Activated CD4-positive, CD25-positive, alpha-beta regulatory T cell (primary cell): ENCODE measurements at places on chromosomes 3 and 15.

- no peak for DNase-seq
Measured at GRCh38 chr3:42999632-43000031, 20.5 kb downstream of the GASK1A start.

DNA sequence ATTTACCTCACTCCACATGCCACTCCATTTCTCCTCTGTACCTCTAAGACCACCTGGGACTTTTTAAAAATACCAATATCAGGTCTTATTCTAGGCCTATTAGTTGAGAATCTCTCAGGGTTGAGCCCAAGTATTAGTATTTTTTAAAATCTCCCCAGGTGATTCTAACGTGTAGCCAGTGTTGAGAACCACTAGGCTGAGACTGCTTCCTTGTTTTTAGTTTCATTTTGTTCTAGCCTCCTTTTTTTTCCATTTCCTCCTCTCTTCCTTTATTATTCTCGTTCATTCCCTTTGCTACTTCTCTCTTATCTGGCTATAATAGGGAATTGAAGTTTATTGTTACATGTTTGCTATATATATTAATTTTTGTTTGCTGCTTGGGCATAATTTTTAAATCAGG lies 217.8 kb upstream of the CD96 start:
- DNase-seq, result no peak

DNA sequence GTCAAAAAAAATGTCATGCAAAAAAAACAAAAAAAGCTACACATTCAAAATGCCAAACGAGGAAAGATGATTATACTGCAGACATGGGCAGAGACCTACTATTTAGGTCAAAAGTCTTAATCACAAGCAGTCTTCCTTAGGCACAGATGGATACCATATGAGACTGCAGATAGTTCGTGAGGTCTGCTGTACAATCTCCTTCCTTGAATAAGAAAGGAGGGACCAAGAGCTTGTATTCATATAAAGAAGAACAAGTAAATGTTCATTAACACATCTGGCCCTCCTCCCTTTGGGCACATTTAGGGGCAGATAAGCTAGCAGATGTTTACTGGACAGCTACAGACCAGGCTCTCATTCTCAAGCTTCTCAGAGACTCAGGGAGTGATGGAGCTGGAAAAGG lies 45.3 kb downstream of the ANXA2 start:
- no peak for DNase-seq

- no peak for DNase-seq
Measured at GRCh38 chr3:63980830-63981498, 42.3 kb downstream of the PSMD6 start.

GRCh38 chr3:136658946-136659682 lies 93.1 kb downstream of the STAG1 start:
- DNase-seq, result no peak

DNA sequence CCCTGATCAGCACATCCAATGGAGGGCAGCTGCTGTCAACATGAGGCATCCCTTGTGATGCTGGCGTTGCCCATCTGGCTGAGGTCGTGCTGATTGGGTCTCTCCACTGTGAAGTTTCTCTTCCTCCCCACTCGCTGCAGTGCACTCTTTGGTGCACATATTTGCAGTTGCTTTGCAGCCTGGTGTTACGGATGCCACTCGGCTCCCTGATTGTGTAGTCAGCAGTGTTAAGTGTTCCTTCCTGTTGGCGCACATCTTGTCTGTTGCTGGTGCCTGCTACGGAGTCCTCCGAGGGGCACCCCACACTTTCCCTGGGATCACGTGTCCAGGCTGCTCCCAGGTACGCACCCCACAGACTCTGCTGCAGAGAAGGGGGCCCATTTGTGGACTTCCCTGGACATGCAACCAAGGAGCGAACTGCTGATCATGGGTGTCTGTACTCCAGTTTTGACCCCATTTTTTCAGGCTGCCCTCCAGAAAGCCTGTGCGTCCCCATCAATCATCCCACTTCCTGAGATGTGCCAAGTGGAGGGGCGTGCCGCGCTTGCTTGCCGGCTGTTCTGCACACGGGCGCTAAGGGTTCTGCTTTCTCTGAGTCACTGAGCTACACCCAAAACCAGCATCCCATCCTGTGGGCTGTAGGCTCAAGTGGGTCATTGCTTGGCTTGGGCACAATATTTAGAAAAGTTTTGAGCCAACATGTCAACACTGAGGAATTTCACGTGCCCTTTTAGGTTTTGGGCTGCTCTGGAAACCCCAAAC lies 98.6 kb downstream of the FBLN2 start:
- DNase-seq, result no peak

GRCh38 chr3:157452097-157452496 lies 15.4 kb downstream of the PTX3 start:
- no peak for DNase-seq

- no peak for DNase-seq
Measured at GRCh38 chr15:90883976-90884718, at the start of gene FES. FES (plus strand) TSS chr15:90884504; CDS start chr15:90885046, 542 bp downstream.

DNA sequence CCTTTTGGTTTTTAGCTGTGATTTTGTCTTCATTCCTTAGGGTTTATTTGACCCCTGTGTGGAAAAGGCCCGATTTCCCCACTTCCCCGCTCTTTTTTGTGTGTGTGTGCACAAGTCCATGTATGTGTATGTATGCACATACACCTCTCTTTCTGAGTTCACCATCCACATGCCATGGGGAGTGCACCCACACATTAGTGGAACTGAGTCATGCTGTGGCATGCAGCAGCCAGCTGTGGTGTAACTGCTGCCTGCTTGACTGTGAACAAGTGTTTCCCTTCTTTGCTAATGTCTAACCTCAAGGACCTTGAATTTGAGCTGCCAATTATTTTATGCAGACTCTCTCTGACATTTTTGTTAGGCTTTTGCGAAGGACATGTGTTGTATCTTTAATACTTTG lies 434.9 kb upstream of the TPM1 start:
- DNase-seq, result no peak

DNA sequence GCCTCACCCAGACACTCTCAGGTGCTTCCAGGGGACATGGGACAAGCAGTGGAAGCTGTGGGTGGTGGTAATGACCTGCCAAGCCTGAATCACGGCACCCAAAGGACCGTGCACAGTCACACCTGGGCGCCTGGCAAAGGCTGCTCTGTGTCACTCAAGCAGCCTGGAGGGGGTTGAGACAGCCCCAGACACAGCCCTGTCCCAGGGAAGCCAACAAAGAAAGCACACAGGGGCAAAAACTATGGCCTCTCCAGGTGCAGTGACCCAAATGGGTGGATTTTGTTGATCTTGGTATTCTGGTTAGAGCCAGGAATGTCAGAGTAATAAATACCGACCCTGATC lies 15.0 kb upstream of the OCA2 start:
- DNase-seq, result no peak
